ENCODE measurements at places on chromosomes 1 and 21. TPM values are rescaled to one million over a fixed set of nuclear protein-coding genes. Genes with fewer than 3 reads are reported as not detected.

- DNase-seq: no peak
Measured at GRCh38 chr21:46128933-46129571, 26.3 kb downstream of the FTCD start.

DNA sequence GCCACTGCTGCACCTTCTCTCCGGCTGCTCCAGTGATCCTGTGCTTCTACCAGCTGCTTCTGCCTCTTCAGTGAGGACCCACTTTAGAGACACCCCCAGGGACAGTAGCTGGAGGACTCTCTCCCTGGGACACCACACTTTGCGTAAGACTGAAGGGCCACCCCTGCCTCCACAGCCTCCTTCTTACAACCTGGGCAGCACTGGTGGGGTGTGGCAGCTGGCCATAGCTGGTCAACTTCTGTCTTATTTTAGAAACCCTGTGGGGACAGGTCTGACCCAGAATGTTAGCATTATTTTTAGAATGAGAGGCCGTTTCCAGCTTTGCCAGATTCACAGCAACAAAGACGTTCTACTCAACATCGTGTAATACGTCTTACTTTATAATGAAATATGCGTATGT lies 1.1 kb upstream of the KRTAP10-9 start:
- no peak for DNase-seq

- DNase-seq: peak; percentile 51
Measured at GRCh38 chr1:178951600-178951999, 74.1 kb upstream of the FAM20B start.

DNA sequence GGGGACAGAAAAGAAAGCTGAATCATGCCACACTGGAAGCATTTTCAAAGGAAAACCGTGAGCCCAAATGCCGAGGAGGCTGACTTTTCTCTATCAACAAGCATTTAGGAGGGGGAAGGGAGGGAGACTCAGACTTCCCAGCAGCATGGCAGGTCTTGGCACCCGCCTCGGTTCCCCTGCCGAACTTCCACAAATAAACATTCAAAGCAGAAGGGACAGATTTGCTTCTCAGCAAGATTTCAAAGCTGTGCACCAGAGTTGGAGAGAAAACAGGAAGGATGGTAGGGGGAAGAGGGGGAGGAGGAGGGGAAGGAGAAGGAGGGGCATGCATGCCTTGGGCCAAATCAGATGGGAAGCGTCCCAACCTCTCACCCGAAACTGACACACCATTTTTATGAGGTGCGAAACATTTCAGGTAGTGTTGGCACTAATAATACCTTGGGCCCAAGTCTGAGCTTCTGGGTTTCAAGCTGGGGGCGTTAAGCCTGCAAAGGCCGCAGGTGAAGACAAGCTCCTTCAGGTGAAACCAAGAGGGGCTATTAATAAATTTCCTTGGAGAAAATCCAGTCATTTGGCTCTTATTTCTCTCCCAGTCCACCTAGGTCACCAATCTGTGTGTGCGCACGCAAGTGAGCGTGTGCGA lies 26.4 kb downstream of the ABCA4 start:
- DNase-seq: peak; percentile 61

GRCh38 chr1:36034692-36035091 lies 49.2 kb upstream of the TEKT2 start:
- no peak for DNase-seq

The RHOU gene
- total RNA-seq: 39.6 TPM

DNA sequence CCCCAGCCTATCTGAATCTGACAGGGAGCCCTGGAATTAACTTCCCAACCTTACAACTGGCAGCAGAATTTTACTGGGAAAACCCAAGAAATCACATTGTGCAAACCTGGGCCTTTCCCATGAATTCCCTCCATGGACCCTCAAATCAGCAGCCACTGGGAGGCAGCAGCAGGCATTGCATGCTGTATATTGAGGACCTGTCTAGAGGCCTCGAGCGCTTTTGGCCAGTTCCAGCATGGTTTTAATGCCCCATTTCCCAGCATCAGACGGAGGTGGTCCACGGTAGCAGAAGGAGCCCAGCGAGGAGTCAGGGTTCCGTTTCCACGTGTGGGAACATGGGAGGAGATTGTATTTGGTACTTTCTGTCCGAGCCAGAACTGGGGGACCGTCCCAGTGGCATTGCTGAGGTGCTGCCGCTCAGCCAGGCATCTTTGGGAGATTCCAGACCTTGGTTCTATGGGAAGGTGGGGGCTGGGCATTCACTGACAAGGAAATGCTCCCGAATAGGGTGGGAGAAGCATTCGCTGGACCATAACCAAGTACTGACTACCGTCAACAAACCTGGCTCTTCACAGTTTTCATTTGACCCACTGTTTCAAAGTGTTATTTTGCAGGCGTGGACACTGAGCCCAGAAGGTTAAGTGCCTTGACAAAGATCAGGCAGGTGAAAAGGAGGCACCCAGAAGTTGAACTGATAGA lies 15.9 kb downstream of the BMP8A start:
- DNase-seq: no peak

DNA sequence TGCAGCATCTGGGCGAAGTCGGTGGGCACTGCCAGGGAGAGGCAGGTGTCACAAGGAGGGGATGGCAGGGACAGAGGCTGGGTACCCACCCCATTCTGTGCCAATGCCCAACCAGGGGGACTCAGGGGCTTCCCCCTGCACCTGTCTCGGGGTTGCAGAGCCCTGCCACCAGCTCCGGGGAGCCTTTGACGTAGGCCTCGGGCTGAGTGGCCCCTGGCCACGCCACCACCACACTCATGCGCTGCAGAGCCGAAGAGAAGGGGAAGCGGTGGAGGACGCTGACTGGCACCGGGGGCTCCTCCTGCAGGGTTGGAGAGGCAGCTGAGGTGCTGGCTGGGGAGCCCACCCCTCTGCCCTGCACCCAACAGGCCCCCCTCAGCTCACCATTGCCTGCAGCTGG lies 11.7 kb upstream of the MFAP2 start:
- DNase-seq: no peak

- no peak for DNase-seq
Measured at GRCh38 chr1:217498209-217498608, 132.7 kb downstream of the GPATCH2 start.

The OXCT2 gene
- total RNA-seq: 4.9 TPM

GRCh38 chr1:87179851-87180519 lies 148.7 kb upstream of the LMO4 start:
- DNase-seq: no peak

The HJV gene
- 1.2 TPM for total RNA-seq

The KLF17 gene
- total RNA-seq: not detected

DNA sequence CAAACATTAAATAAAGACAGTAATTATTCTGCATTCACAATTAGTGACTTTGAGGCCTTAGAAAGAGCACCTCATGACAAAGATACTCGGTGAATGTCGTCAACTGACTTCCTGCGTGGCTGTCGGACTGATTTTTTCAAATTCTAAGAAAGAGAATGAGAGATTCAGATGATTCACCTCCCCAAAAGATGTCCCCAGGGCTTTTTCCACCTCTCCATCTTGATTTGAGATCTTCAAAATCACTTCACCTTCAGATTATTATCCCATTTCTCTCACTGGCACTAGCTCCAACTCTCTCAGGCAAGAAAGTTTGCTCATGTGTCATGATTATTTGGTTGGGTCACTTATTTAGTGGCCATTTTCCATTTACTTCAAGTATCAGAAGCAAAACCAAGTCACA lies 5.0 kb upstream of the EDEM3 start:
- DNase-seq: no peak

The DMBX1 gene
- not detected for total RNA-seq

- DNase-seq: no peak
Measured at GRCh38 chr21:19130379-19131028, 726.9 kb upstream of the TMPRSS15 start.

- DNase-seq: no peak
Measured at GRCh38 chr21:44391345-44392091, 38.1 kb downstream of the TRPM2 start.

DNA sequence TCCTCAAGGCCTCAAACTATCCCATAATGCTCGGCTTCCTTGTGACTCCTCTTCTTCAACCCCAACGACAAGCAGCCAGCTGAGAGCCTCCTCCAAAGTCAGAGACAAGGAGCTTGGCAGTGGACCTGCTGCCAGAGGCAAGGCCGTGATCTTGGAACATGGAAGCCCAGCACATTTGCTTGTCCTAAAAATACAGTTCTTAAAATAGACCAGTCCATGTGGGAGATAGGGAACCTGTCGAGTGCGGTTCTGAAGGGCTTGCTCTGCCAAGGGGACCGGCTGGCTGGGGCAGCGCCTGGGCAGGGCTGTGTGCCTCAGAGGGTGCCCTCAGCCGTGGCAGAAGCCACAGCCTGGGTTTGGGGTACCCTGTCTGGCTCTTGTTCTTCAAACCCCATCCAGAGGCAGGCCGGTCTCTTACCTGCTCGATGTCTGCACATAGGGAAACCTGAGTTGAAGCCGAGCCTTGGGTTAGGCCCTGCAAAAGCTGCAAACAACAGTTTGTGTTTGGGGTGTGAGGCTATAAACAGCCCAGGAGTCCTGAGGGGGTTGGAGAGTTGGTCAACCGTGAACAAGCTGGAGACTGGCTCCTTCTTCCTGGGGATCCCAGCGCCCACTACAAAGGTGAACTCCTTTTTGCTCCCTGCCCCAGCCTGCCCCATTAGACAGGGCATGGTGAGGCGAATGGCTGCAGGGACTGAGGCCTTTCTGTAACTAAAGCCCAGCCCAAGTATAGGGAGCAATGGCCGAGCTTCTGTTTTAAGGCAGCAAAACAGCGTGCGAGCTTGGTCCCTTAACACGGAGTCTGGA lies 228.8 kb downstream of the CAMTA1 start:
- DNase-seq: no peak

- no peak for DNase-seq
Measured at GRCh38 chr1:29238620-29239002, 2.3 kb downstream of the PTPRU start.

GRCh38 chr1:245874942-245875580 lies 632.0 kb downstream of the SMYD3 start:
- peak; percentile 84 for DNase-seq

DNA sequence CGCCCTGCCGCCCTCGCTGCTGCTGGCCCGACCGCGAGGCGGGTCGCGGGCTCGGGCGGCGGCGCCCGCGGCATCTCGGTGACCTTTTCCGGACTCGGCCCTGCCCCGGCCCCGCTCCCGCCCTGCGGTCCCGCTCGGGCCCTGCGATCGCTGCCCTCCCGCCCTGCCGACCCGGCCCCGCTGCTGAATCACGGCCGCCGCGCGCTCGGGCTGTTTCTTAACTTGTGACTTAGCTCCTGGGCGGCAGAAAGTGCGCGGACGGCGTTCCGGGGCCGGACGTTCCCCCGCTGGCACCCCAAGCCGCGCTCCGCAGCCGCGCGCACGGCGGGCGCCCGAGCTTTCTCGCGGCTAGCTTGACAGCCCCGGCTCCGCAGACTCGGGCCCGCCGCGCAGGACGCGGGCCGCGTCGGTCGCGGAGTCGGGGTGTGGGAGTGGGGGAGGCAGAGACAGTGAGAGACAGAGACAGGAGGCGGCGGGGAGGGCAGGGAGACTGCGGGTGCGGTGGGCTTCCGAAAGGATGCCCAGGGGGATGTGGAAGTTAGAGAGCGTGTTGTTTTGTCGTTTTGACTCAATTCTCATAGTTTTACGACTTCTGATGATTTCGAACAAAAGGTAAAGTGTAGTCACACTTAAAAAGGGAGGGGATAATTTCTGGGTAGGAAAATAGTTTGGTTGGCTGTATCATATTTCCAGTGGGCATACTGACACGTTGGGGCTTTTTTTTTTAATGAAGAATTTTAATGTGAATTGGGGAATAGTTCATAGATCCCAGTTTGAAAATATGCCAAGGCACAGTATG lies 49.8 kb downstream of the PRDM2 start:
- no peak for DNase-seq

- no peak for DNase-seq
Measured at GRCh38 chr1:221429264-221429663, 312.6 kb downstream of the DUSP10 start.

- no peak for DNase-seq
Measured at GRCh38 chr1:42851960-42852607, 5.7 kb downstream of the ZNF691 start.

GRCh38 chr1:16324456-16324890 lies 27.8 kb downstream of the FBXO42 start:
- DNase-seq: peak; percentile 18

GRCh38 chr1:162349635-162350330 lies 26.9 kb downstream of the SPATA46 start:
- no peak for DNase-seq

- DNase-seq: no peak
Measured at GRCh38 chr1:76430531-76430930, 356.0 kb downstream of the ST6GALNAC3 start.

DNA sequence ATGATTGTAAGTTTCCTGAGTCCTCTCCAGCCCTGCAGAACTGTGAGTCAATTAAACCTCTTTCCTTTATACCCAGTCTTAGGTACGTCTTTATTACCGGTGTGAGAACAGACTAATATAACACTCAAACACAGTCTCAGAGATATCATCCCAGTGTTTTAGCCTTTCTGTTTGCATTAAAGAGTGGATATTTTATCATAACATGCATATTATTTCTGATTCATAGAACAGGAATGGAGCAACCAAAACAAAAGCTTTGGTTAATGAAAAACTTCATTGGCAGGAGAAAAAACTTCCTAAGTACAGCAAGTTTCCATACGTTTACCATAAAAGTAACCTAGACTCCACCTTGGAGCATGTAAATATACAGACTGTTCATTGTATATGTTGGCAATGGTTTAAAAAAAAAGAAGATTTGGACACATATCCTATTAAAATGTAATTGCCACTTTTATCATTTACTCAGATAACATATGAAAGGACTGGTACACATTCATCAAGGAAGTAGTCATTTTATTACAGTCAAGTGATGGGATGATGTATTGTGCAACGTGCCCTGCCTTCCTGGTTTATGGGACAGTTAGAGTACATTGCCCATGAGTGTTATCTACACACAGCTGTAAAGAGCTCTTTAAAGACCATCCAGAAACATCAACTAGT lies 144.8 kb downstream of the ETS2 start:
- DNase-seq: peak; percentile 91

The KCND3 gene
- 17.1 TPM for total RNA-seq

GRCh38 chr1:101849356-101849755 lies 147.4 kb downstream of the OLFM3 start:
- DNase-seq: no peak

The ICOSLG gene
- total RNA-seq: 3.7 TPM

The ADIPOR1 gene
- total RNA-seq: 86.0 TPM

- no peak for DNase-seq
Measured at GRCh38 chr1:31717341-31717740, 13.5 kb upstream of the COL16A1 start.

DNA sequence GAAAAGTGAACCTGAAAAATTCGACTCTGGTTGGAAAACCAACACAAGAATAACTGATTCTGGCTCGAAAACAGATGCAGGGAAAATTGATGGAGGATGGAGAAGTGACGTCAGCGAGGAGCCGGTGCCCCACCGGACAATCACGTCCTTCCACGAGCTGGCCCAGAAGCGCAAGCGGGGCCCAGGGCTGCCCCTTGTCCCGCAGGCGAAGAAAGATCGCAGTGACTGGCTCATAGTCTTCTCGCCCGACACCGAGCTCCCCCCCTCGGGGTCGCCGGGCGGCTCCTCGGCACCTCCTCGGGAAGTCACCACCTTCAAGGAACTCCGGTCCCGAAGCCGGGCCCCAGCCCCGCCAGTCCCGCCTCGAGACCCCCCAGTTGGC lies 1.9 kb downstream of the RUSC1 start:
- no peak for DNase-seq

All from prostate gland (tissue), 2 donors.